Brain (organoid and tissue), 16 donors: ENCODE measurements at places on chromosomes 5 and 9.

DNA sequence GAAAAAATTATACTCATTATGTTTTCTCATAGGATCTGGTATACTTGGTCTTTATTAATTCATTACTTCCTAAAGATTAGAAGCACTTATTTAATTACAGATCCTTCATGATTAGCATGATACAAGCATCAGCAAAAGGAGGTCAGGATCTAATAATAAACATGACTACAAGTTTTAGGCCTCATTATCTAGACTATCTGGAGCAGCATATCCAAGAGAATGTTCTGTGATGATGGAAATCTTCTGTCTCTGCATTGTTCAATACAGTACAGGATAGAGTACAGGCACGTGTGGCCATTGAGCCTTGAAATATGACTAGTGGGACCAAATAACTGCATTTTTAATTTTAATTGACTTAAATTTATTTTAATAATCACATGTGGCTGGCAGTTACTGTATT is 21.2 kb downstream of the SETX start:
- no peak for DNase-seq

DNA sequence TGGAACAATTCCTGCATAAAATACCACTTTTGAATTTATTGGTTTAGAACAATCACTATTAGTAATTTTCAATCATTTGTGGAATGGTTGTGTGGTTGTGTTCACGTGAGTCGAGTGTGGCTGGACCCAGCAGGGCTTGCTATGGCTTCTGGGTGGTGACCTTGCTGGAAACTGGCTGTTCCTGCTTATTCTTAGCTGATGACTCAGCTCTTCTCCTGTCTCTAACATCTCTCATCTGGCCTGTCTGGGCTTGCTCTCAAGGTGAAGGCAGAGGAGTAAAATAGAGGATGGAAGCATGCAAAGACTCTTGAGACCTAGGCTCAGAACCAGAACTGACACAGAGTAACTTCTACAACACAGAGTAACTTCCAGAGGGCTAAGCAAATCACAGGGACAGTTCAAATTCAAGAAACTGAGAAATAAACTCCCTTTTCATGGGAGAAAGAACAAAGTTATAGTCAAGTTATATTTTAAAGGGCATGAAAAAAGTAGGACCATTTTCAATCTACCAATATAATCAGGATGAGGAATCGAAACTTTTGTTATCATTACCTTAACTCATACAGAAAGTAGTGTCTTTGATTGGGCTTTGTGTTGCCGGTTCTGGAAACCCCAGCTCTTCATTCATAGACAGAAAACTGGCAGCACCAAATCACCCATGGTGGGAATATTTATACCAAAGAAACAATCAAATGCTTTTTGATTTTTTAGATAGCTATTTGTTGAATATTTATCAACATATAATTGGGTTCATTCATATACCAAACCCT is 665.1 kb downstream of the CDH18 start:
- no peak for DNase-seq

- DNase-seq: no peak
Observed at GRCh38 chr5:161763571-161763970, 78.0 kb downstream of the GABRA6 start.

DNA sequence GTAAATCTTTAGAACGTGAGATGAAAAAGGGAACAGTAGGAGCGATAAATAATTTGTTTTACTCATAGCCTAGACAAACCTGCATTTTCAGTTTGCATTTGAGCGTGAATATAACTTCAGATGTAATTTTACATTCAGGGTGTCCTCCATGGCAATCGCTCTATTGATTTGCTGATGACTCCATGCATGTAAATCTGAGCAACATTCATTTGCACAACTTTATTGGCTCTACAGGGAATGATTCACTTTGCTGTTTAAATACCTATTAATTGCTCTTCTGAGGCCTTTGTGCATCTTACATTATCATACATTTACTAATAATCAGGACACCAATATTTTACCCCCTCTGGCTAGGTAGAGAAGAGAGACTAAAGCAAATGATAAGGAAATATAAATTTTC is 122.2 kb downstream of the EGFLAM start:
- no peak for DNase-seq

GRCh38 chr5:176533894-176534611 is 3.1 kb downstream of the RNF44 start:
- DNase-seq: no peak

- no peak for DNase-seq
Observed at GRCh38 chr9:81989700-81990099, 1.1 kb downstream of the SPATA31D1 start.

DNA sequence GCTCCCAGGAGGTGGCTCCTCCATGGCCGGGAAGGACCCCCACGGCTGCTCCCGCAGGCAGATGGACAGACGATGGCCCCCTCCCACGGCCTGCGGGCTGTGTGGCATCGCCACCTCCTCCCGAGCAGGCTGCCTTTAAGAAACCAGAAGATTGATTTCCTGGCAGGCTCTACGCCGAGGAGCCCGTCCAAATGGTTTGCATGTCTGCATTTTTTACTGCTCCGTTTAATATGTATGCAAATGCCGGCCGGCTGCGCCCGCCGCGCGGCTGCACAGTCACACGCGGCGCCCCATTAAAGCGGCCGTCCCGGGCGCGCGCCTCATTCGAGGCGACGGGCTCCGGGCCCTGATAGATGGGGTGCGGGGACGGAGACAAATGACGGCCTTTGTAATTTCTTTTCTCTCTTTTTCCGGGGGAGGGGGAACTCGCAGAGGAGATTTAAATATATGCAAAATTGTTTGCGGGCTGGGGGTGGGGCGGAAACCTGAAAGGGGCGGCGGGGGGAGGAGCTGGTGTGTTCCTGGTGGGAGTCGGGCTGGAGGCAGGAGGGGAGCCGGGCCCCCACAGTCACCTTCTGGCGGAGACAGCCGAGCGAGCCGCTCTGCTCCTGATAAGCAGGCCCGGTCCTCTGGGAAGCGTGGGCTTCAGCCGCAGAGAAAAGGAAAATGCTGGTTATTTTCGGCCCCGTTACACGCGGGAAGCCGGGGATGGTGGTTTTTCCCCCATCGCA is 158.7 kb upstream of the IER5L start:
- peak; percentile 91 for DNase-seq

DNA sequence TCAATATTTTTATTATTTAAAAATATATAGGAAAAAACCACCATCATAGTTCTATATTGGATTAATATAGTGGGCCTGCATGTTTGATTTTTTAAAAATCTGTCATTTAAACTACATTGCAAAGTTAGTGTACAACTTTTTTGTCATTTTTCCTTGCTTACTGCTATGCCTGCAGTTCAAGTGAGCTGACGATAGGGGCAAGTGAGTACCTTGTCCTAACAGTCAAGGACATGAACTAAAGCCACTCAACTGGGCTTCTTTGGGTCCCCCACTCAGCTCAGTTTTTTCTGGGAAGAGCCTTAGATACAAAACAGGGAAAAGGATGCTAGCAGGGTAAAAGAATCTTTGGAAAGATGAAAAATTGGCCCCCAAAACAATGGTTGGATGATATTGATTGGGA is 269.9 kb downstream of the MAN2A1 start:
- no peak for DNase-seq

- peak; percentile 98 for DNase-seq
Observed at GRCh38 chr9:97557606-97558095, 56.2 kb downstream of the TMOD1 start.

DNA sequence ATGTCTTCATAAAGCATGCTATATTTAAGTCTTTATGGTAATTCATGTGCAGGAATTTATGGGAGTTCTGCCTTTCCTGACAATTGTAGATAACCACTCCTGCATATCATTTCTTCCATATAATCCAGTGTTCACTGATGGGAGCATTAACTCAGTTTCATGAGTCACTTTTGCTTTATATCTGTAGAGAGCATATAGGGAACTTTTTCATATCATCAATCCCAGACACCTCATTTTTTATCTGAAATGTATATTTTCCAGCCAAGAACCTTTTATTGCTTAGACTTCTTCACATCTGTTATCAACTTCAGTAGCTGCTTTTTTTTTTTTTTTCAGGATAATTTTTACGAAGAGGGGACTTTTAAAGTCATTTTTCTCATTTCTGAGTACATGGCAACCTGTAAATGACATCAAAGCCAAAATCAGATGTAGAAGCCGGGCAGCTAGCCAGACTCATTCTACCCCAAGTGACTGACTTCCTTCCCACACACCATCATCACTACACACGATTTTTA is 41.1 kb downstream of the NFX1 start:
- DNase-seq: no peak

DNA sequence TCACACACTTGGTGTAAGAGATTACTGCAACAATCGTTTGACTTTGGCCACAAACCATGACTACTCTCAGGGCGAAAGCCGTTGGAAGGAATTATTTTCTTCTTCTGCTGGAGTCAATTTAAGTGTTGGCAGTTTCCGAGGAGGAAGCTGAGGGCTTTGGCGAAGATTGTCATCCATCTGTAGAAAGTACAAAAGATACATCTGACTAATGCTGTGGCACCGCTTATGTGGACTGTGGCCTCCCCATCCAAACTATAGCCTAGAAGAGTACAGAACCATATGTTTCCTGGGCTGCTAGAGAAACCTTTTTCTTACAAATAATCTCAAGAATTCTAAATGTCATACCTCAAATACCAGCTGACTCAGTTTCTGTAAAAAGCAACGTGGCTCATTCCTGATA is 7.4 kb downstream of the MTX3 start:
- DNase-seq: no peak

DNA sequence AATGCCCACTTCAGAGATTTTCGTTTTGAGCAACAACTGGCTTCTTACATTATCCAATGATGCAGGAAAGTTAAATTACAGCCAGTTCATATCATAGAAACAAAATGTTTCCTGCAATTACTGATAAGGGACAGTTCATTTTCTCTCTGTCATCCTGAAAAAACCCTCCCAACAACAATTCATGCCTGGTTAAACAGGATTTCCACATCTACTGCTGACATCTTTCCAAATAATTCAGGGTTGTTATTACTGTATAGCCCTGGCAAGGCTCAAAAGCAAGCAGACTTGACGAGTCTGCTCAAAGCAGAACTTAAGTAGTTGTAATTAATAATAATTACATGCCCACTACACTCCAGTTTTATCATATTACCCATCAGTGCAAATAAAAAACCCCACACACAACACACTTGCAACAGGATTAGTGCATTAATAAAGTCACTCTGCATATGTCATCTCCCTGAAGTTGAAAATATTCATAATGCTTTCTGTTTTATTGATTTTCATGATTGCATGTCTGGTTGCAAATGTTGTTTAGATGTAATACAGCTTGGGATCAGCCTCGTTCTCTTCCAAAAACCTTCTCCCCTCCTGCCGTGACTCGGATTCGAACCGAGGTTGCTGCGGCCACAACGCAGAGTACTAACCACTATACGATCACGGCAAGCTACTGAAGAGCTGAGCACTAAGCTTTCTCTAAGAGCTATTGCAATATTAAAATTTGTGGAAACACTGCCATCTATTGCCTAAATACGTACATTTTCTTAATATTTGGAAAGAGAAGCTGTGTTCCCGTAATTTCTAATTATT is 119.6 kb upstream of the NFIB start:
- peak; percentile 85 for DNase-seq

- DNase-seq: no peak
Observed at GRCh38 chr5:83377131-83377865, 94.2 kb upstream of the VCAN start.

DNA sequence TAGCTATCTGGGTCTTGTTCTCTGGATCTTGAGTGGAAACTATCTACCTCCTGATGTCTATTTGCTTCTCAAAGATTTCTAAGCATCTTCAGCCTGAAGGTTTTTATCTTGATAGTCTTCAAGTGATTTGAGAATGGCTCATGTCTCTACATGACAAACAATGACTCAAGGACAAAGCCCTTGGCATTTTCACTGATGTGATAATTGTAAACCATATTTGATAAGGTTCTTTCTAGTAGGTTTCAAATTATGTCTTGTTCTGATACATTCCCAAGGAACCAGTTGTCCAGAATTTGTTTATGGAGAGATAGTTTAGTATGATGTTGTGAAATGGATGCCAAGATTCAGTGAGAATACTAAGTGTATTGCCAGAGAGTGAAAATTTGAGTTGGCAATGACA is 1079.3 kb upstream of the CDH9 start:
- DNase-seq: no peak

DNA sequence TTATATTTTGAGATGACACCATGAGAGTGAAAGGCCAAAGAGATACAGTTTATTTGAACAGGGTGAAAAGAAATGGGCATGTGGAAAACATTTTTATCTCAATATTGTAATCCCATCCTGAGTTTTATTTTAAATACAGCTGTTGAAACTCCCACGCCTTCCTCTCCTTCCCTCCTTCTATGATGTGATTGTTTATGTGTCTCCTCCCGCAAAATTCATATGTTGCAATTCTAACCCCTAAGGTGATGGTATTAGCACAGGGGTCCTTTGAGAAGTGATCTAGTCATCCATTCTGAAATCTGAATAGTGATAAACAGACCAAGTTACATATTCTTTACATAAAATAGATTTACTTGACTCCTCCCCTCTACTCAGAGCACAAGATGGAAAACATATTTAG is 1275.4 kb upstream of the C9orf72 start:
- no peak for DNase-seq

DNA sequence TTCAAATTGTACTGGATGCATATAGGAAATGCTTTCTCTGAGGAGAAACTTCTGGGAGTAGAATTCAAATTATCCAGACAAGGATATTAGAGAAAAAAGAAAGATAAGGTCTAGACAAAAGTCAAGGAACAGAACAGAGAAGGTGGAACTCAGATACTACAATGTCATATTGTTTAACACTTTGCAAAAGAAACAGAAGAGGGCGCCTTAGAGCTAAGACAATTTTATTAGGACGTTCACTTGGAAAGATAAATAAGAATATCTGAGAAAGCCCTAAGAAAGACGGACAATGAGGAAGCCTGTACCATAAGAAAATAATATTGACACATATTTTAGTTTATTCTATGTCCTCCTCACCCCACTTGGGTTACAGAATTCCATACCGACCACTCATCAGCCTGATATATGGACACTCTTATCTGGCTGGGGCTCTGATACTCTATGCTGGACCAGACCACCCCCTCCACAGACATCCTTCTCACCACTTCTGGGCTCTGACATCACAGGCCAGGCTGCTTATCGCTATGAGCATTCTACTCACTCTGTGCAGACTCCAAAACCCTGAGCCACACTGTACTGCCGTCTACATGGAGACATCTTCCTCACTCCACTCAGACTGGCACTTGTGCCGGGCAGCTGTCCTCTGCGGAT is 9.1 kb upstream of the AK3 start:
- DNase-seq: peak; percentile 68
